CD4-positive, alpha-beta T cell treated with Interleukin-2 at 100 ng/mL for 4 hours (primary cell): ENCODE measurements at places on chromosomes 7 and 10.

DNA sequence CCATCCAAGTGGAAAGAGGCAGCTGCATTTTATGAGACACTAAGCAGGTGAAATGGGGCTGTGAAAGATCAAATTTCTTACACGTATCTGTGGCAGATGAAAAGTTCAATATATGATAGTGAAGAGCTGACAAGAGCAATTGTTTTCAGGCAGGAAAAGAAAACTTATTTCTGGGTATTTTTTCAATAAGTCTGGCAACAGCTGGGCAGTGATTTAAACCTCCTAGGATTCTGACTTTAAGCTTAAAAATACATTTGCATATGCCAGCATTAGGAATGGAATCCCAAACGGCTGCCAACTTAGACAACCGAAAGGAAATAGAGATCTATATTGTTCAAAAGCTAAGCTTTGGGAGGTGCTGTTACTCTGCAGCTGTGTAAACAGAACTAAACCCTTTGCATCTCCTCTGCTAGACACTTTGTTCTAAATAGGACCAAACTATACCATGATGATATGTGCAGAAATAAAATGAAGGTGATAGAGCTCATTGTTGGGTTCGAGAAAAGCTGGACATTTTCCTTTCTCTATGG, 26.1 kb downstream of the DYNC1I1 start:
- no peak for DNase-seq

DNA sequence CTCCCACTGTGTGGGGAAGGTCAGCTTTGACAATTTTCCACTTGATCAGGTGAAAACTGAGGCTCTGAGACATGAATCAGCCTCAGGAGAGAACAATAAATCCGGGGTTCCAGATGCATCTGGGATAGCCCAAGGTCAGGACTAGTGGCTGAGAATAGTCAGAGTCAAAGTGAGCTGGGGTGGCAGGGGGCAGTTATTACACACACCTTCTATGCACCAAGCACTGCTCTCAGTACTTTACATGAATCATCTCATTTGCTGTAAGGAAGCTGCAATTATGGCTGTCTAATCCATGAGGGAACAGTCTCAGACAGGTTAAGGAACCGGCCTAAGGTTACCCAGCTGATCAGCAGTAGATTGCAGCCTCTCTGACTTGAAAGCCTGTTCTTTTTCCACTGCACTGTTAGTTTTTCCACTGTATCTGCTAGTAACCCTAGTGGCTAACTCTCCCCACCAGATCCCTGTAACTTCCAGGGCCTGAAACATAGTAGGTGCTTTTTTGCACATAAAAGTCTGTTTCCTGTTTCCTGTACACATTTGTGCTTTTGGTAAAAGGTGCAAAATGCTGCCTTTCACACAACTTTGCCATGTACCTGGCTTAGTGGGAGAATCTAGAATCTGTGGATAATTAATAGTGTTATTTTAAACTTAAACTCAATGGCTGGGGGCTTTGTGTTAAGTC, 125.9 kb downstream of the EMX2 start:
- DNase-seq, result no peak

DNA sequence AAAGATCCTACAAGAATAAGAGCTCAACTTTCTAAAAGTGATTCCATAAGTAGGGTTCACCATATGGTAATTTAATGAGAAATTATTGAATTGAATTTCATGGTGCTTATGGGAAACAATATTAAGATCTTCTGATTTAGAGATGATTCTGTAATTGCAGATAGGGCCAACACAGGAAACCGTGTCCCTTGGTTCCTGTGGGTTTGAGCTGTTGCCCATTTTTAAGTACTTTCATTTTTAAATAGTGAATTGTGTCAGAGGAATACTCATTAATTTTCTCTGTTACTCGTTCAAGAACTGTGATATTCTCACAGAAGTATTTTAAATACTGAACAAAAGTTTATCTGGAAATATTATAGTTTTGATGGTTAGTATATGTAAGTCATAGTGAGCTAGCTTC, 129.2 kb downstream of the SRI start:
- peak; percentile 3 for DNase-seq

DNA sequence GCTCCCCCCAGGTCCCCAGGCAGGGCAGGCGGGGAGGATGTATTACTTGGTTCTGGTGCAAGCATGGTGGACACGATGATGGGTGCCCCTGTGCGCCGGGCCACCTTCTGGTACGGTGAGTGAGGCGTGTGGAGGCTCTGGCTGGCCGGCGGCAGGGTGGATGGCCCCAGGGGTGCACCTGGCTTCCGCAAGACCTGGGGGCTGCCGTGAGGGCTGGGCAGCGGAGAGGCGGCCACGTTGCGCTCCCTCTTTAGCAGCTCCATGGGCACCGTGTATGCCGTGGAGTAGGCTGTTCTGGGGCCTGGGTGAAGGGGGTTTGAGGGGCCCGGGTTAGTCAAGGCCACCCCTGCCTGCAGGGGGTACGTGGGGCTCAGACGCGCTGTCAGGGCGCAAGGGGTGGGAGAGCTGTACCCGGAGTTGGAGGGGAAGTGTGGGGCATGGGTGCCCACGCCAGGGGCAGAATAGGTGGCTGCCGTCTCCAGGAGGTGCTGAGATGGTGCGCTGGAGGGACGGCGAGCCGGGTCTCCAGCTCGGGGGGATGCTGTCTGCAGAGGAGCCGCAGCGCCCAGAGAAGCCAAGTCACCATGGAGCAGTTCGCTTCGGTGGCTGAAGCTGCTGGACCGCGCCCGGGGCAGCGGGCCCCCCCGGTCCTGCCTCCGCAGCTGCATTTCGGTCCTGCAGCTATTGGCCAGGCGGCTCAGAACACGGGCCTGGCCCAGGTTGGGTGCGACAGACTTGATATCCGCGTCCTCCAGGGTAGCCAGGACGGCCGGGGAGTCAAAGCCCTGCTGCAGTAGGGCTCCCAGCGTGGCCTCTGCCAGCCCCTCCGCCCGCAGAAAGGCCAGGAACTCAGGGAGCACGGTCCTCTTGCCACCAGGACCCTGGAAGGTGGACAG, 84.4 kb downstream of the ZRANB1 start:
- DNase-seq, result no peak

DNA sequence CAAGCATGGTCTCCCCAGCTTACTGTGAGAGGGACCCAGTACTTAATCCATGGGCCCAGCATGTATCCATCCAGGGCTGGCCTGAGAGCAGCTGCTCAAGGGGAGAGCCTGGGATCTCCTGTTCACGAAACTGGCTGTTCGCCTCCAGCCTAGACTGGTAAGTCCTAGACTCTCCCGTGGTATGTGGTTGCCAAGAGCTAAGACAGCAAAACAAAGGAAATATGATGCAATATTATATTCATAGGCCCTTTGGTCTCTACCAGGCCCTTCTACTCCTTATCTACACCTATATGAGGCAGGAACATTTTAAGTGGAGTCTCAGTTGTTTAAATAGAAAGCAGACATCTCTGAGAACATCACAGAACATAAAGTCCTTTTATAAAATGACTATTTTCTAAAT, 28.9 kb upstream of the STK17A start:
- no peak for DNase-seq

DNA sequence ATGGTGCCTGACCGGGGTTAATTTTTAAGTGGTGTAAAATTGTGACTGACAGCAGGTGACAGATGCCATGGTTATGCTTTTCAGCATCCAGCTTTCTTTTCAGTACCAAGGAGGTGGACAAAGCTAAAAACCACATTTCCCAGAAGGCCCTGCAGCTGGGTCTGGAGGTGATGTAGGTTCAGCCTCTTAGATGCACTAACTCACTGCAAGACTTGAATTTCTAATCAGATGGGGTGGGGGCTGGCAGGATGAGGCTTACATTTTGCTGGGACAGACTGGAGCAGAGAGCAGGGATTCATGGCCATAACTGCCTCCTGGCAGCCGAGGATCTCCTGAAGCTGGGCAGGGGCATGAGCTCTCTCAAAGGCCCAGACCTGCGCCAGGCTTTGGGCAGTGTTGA, 52.4 kb downstream of the PDIA4 start:
- DNase-seq, result no peak

DNA sequence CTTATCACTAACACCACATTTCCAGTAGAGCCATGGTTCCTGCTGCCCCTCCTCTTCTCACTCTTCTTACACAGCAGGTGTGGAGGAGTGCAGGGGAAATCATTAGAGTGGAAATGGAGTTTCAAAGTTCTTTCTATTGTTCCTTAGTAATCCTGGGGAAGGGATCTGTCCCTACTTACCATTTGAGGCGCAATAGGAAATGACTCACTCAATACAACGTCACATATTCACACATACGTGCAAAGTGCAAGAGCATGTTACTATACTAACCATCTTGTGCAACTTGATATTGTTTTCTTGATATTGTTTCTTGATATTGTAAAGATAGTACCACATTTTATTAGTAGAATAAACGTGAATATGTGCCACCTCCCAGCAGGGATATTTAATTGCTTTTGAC, 1010.2 kb downstream of the DNAJB9 start:
- no peak for DNase-seq

DNA sequence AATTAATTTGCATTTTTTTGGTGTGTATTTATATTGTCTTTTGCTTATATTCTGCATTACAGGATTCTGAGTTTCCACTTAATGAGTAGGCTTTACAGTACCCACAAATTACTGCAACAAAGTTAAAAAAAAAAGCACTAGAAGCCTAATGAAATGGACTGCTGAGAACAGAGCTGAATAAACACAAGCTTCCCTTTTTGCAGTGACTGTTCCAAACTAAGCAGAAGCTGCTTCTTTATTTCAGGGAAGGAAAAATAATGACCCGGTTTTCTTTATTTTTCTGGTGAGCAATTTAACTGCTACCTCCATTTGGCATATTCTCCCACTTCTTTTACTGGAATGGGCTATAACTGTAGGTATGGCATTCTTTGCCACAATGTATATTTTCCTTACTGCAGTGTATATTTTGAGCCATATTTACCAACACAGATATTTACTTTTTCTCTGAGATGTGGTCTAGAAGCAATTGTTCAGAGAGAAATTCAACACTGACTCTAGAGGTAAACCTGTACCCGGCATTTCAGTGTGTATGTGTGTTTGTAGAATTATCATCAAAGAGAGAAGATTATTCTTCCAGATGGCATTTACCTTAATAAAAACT, 56.9 kb downstream of the HDAC9 start:
- DNase-seq, result no peak

GRCh38 chr10:29861811-29862505, 197.4 kb downstream of the JCAD start:
- no peak for DNase-seq

- no peak for DNase-seq
Measured at GRCh38 chr7:75536491-75536890, 44.4 kb downstream of the SPDYE5 start.
